ENCODE measurements at places on chromosomes 16 and 17. TPM values are rescaled to one million over a fixed set of nuclear protein-coding genes. Genes with fewer than 3 reads are reported as not detected.

DNA sequence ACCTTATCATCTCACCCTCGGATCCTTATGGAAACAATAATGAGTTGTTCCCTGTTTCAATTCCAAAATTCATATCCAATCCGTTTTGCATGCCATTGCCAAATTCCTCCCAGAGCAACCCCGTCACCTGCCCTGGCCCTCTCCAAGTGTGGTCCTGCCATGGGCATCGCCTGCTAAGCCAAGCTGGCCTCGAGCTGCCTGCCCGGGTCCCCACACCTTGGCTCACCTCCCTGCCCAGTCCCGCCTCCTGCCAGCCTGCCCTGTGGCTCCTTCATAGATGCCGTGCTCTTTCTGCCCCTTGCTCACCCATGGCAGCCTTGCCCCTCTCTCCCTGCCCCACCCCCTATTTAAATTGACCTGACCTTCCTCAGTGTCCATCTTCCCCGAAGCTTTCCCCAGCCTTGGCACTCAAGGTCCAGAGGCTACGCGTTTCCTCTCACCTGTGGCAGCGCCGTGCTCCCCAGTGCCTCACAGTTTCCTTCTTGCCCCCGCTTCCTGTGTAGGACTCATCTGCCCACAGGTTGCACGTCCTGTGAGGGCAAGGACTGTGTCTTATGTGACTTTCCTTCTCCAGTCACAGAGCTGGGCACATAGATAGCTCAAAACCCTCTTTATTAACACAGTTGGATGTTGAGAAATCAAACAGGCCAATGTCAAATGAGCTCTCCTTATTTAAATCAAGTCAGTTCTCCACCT lies 12.7 kb downstream of the MAPT start:
- peaks cover 2% of the 10 kb centered on the region for H3K27me3 ChIP-seq
- DNase-seq = no peak
- H3K4me3 ChIP-seq = no peak overlapping the region
- H3K36me3 ChIP-seq = no peaks in the 10 kb centered on the region
- no peaks in the 10 kb centered on the region for H3K4me1 ChIP-seq

GRCh38 chr16:85447693-85448313 lies 165.3 kb upstream of the GSE1 start:
- H3K27ac ChIP-seq = no peak overlapping the region
- peaks cover 4% of the 10 kb centered on the region for H3K4me1 ChIP-seq
- DNase-seq = no peak
- no peaks in the 10 kb centered on the region for H3K27me3 ChIP-seq
- H3K4me3 ChIP-seq = no peak overlapping the region

- no peaks in the 10 kb centered on the region for H3K36me3 ChIP-seq
- DNase-seq = peak; percentile 99
- no peaks in the 10 kb centered on the region for H3K27me3 ChIP-seq
- H3K4me3 ChIP-seq = peak overlapping the region; percentile 85
- H3K27ac ChIP-seq = peak overlapping the region; percentile 99
- no peaks in the 10 kb centered on the region for H3K4me1 ChIP-seq
These were observed 8.0 kb upstream of the MEFV start for GRCh38 chr16:3264137-3265036.

GRCh38 chr17:50605429-50605828 lies 29.3 kb upstream of the ABCC3 start:
- no peaks in the 10 kb centered on the region for H3K4me1 ChIP-seq
- H3K4me3 ChIP-seq = no peak overlapping the region
- no peak overlapping the region for H3K27ac ChIP-seq
- peaks cover 31% of the 10 kb centered on the region for H3K27me3 ChIP-seq
- no peak for DNase-seq

DNA sequence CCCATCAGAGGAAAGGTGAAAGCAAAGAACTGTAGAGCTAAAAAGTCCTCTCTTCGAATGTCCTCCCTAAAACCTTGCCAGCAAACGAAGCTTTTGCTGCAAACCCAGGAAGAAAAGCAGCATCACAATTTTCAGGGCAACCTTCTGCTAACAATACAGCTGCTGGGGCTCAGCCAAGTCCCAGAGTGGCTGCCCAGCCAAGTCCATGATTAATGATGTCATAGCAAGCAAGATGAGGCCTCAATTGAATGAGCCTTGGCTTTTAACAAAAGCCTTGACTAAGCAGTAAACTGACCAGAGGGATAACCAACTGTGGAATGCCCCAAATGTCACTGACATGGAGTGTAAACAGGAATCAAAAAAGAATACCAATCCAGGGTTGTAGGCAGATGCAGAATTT lies 342.7 kb downstream of the PMP22 start:
- H3K27me3 ChIP-seq = no peaks in the 10 kb centered on the region
- no peak overlapping the region for H3K27ac ChIP-seq
- DNase-seq = no peak
- H3K4me3 ChIP-seq = no peak overlapping the region

DNA sequence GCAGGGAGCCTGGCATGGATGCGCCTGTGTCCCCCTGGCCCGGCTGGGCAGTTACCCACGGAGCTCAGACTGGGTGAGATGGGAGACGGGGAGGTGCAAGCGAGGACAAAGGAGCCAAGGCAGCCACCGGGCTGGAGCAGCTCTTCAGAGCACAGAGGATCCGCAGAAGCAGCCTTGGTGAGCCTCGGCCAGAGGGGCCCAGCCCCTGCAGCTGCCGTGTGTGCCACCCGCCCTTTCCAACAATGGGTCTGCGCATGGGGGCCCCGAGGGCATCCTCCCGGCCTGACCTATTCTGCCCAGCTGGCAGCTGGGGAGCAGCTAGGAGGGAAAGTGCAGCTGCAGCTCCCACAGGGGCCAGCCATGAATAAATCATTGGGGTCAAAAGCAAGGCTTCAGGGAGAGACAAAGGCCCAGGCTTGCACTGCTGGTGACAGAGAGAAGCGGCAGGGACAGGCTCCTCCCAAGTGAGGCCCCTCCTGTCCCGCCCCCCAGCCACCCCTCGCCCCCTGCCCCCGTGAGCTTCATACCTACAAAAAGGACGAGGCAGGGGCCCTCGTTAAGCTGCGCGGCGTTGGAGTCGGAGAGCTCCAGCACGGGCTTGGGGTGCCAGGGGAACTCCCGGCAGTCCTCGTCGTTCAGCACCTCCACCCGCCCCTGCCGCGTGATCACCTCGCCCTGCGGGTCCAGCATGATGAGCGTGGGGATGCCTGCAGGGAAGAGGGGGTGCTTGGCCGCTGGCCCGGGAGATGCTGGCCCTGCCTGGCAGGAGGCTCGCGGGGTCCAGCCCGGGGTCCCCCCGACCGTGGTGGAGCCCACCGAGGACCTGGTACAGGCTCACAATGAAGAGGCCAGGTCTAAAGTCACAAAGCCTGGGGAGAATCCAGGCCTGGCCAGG lies 22.6 kb downstream of the MRM3 start:
- no peak overlapping the region for H3K4me3 ChIP-seq
- H3K27me3 ChIP-seq = no peaks in the 10 kb centered on the region
- no peak overlapping the region for H3K27ac ChIP-seq
- no peak for DNase-seq

- no peaks in the 10 kb centered on the region for H3K27me3 ChIP-seq
- no peak overlapping the region for H3K27ac ChIP-seq
- no peak for DNase-seq
- H3K4me1 ChIP-seq = peaks cover 4% of the 10 kb centered on the region
- H3K4me3 ChIP-seq = no peak overlapping the region
These were observed 24.7 kb downstream of the DNAJC7 start for GRCh38 chr17:41992576-41992975.

- no peak overlapping the region for H3K27ac ChIP-seq
- no peaks in the 10 kb centered on the region for H3K27me3 ChIP-seq
- no peaks in the 10 kb centered on the region for H3K4me1 ChIP-seq
- H3K4me3 ChIP-seq = no peak overlapping the region
- DNase-seq = no peak
These were observed 11.8 kb downstream of the CNGB1 start for GRCh38 chr16:57959121-57959520.

DNA sequence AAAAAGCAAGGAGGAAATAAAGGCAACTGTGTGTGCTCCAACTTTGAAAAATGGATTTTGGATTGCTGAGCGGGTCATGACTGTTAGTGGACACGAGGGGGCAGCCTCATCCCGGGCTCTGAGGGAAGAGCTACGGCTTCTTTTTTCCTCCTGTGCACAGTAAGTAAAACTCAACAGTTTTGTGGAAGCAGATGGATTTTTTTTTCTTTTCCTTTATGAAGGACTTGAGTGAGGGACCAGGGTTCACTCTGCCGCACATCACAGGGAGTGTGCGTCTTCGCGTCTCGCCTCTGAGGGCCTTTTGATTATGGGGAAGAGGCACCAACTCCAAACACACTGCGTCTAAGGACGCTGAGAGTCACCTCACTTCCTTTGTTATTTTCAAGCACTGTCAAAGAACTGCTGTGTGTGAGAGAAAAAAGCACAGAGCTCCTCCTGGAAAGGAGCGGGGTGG lies 80.3 kb upstream of the GOT2 start:
- H3K27me3 ChIP-seq = no peaks in the 10 kb centered on the region
- no peak overlapping the region for H3K27ac ChIP-seq
- H3K36me3 ChIP-seq = no peaks in the 10 kb centered on the region
- peaks cover 8% of the 10 kb centered on the region for H3K4me1 ChIP-seq

GRCh38 chr17:70238646-70239045 lies 69.3 kb downstream of the KCNJ2 start:
- H3K4me1 ChIP-seq = no peaks in the 10 kb centered on the region
- no peak overlapping the region for H3K4me3 ChIP-seq
- no peak for DNase-seq
- no peaks in the 10 kb centered on the region for H3K36me3 ChIP-seq
- H3K27me3 ChIP-seq = no peaks in the 10 kb centered on the region
- H3K27ac ChIP-seq = no peak overlapping the region

- no peaks in the 10 kb centered on the region for H3K27me3 ChIP-seq
- no peak for DNase-seq
- H3K4me3 ChIP-seq = no peak overlapping the region
- H3K36me3 ChIP-seq = no peaks in the 10 kb centered on the region
- H3K27ac ChIP-seq = no peak overlapping the region
These were observed 222.7 kb downstream of the C16orf95 start for GRCh38 chr16:87094556-87094865.

DNA sequence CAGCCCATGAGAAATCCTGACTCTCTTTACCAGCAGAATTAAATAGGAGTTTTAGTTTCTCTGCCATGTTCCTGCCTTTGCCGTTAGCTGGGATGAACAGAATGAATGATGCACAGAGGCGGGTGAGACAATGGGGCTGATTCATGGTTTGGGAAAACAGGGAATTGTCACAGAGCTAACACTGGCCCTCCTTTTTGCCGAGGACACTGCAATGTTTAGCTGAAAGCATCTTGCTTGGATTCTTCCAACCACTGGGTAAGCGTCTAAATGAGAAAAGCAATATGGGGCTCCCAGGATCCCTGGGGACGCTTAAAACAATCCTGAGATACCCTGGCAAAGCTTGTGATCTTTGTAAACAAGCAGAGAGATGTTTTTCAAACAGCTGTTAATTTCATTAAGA lies 12.8 kb upstream of the PAFAH1B1 start:
- no peaks in the 10 kb centered on the region for H3K27me3 ChIP-seq
- no peak for DNase-seq
- H3K27ac ChIP-seq = no peak overlapping the region
- H3K4me1 ChIP-seq = no peaks in the 10 kb centered on the region
- H3K36me3 ChIP-seq = no peaks in the 10 kb centered on the region

DNA sequence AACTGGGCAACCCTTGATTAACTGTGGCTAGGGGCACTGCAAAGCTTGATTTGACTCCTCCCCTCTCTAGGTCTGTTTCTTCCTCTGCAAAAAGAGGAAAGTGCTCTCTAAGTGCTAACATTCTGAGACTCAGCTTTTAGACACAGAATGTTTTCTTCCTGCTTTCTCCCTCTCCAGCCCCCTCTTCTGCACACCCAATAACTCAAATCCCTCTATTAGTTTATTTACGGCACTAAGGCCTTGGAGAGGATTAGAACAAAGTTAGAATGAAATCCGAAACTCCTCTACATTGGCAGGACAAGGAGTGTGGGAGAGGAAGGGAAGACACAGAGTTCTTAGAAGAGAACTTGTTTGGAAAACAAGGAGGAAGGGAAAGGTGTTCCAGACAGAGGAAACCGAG lies 3.3 kb upstream of the SBK1 start:
- H3K36me3 ChIP-seq = no peaks in the 10 kb centered on the region
- peaks cover 4% of the 10 kb centered on the region for H3K4me1 ChIP-seq
- H3K27me3 ChIP-seq = peaks cover 28% of the 10 kb centered on the region

- no peak overlapping the region for H3K4me3 ChIP-seq
- no peak overlapping the region for H3K27ac ChIP-seq
- peaks cover 7% of the 10 kb centered on the region for H3K4me1 ChIP-seq
These were observed 2.3 kb downstream of the SPACA3 start for GRCh38 chr17:32993977-32994376.

GRCh38 chr16:1057252-1057932 lies 15.2 kb upstream of the SSTR5 start:
- H3K4me3 ChIP-seq = no peak overlapping the region
- no peaks in the 10 kb centered on the region for H3K4me1 ChIP-seq
- H3K27me3 ChIP-seq = no peaks in the 10 kb centered on the region
- no peak overlapping the region for H3K27ac ChIP-seq
- no peaks in the 10 kb centered on the region for H3K36me3 ChIP-seq
- DNase-seq = no peak

GRCh38 chr16:29806641-29807425 lies 504 bp downstream of the MAZ start:
- no peaks in the 10 kb centered on the region for H3K36me3 ChIP-seq
- peak overlapping the region; percentile 95 for H3K27ac ChIP-seq
- peak overlapping the region; percentile 73 for H3K4me3 ChIP-seq
- peaks cover 64% of the 10 kb centered on the region for H3K4me1 ChIP-seq
- DNase-seq = no peak

DNA sequence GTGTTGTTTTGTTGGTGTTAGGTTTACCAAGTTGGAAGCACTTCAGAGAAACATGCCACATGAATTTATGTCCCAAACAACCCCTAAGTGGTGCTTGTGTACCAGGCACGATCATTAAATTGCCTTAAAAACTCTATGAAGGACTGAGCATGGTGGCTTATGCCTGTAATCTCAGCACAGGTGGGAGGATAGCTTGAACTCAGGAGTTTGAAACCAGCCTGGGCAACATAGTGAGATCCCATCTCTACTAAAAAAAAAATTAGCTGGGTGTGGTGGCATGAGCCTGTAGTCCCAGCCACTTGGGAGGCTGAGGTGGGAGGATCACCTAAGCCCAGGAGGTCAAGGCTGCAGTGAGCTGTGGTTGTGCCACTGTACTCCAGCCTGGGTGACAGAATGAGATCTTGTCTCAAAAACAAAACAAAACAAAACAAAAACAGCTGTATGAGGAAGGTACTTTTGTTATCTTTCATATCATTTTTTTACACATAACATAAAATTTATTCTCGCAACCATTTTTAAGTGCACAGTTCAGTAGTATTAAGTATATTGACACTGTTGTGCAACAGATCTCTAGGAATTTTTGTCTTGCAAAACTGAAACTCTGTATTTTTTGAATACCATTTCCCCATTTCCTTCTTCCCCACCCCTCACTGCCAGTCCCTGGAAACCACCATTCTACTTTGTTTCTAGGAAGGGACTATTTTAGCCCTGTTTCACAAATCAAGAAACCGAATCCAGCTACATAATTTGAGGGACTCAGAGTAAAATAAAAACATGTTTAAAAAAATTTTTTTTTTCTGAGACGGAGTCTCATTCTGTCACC lies 14.3 kb upstream of the RBBP6 start:
- no peak overlapping the region for H3K4me3 ChIP-seq
- peaks cover 5% of the 10 kb centered on the region for H3K4me1 ChIP-seq
- DNase-seq = no peak
- no peak overlapping the region for H3K27ac ChIP-seq
- H3K36me3 ChIP-seq = no peaks in the 10 kb centered on the region
- H3K27me3 ChIP-seq = no peaks in the 10 kb centered on the region

The CDRT4 gene
- total RNA-seq = 6.1 TPM

The OTOP3 gene
- not detected for total RNA-seq

The CMTM2 gene
- total RNA-seq = 5.4 TPM

The HBA1 gene
- 211 TPM for total RNA-seq

The RFNG gene
- 29.3 TPM for total RNA-seq

The SLX4 gene
- 6.7 TPM for total RNA-seq

The PDE6G gene
- total RNA-seq = 1.3 TPM

Measured in left lung (tissue), 14 donors.